Activated naive CD8-positive, alpha-beta T cell treated with anti-CD3 and anti-CD28 coated beads for 36 hours (primary cell): ENCODE measurements at places on chromosomes 3 and 15. TPM values are rescaled to one million over a fixed set of nuclear protein-coding genes. Genes with fewer than 3 reads are reported as not detected.

GRCh38 chr3:13863382-13863952 is 16.4 kb downstream of the WNT7A start:
- no peak overlapping the region for H3K27ac ChIP-seq
- H3K4me3 ChIP-seq, result no peak overlapping the region
- no peaks in the 10 kb centered on the region for H3K36me3 ChIP-seq
- no peaks in the 10 kb centered on the region for H3K27me3 ChIP-seq
- H3K4me1 ChIP-seq, result peaks cover 21% of the 10 kb centered on the region

DNA sequence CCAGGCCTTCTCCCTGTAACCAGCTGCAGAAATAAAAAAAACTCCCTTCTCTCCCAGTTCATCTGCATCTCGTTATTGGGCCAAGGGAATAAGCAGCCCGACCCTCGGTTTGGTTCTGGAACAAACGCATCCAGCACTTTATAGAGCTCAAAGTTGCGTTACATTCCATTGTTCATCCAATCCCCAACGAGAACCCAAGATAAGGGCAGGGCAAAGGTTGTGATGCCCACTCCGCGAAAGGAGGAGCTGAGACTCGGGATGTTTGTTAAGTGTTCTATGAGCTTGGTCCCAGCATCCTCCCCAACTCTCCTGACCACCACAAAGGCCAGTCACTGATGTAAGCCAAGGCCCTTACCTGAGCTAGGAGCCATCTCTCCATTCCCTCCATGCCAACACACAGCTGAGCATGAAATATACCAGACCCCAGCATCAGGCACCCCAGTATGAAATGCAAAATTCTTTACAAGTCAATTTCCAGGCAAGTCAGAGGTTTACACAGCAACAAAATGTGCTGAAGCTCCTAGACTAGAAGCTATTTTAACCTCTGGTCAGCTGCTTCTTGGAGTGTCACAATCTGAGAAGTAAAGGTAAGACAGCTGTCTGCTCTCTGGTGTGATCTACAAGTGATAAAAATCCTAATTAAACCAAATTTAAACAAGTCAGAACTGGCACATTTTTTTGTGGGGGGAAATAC is 17.9 kb downstream of the CCDC12 start:
- peak overlapping the region; percentile 90 for H3K27ac ChIP-seq
- peaks cover 44% of the 10 kb centered on the region for H3K36me3 ChIP-seq
- H3K4me3 ChIP-seq, result peak overlapping the region; percentile 54
- no peaks in the 10 kb centered on the region for H3K27me3 ChIP-seq
- peaks cover 88% of the 10 kb centered on the region for H3K4me1 ChIP-seq

DNA sequence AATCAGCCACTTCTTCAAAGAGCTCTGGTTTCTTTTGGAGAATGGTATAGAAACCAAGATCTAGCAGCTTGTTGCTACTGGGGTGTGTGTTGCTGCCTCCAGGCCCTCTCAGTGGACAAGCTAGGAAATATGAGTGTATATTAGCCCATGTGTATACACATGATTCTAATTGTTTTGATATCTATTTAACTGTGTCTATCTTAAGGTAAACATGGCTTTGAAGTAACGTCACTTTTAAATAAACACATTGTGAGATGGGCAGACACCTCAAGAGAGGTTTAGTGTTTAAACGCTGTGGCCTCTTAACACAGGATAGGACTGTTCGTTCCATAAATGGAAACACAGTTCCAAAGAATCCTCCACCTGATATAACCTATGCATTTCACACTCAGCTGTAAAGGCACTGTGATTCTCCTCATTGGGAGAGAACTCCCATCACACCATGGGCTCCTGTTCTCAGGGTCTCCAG is 87.0 kb downstream of the GMPS start:
- H3K4me1 ChIP-seq, result no peaks in the 10 kb centered on the region
- H3K27me3 ChIP-seq, result no peaks in the 10 kb centered on the region
- no peak overlapping the region for H3K27ac ChIP-seq
- H3K4me3 ChIP-seq, result no peak overlapping the region
- no peak for DNase-seq

DNA sequence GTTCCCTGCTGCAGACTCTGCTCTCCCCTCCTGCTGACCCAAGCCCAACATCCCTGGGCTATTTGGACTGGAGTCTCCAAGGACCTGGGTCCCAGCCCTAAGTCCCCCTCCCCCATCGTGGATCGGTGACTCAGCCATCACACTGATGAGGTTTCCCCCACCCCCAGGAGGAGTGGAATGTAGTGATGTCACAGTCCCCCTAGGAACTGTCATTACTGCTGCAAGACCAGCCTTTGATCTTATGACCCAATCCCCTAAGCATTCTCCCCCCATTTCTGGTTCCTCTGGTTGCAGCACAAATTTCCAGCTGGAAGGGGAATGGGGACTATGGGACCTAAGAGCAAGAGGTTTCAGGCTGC is 63.4 kb upstream of the CSPG4 start:
- no peak overlapping the region for H3K27ac ChIP-seq
- no peaks in the 10 kb centered on the region for H3K36me3 ChIP-seq
- H3K4me3 ChIP-seq, result no peak overlapping the region

DNA sequence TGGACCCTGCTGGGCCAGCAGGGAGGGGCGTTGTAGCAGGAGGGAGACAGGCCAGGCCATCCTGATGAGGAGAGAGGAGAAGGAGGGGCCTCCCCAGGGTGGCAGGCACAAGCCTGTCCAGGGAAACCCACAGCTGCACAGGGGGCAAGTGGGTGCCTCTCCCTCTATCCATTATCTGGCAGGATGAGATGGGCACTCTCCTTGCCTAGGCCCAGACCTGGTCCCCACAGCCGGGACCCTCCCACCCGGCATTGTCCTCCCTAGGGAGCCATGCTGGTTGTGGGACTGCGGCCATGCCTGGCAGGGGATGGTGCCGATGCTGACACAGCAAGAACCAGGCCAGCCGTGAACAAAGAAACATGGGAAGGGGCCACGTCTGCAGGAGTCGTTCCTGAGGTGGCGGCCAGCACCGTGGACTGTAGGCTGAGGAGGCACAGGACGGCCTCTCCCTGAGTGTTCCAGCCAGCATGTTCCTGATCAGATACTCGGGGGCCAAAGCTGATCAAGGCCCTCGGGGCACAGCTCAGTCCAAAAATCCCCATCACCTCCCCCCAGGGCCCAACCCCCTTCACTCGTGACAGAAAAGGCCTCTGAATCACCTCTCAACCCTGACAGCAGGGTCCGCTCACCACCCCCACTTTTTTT is 19.2 kb upstream of the CYP11A1 start:
- DNase-seq, result no peak
- H3K36me3 ChIP-seq, result peaks cover 2% of the 10 kb centered on the region
- no peak overlapping the region for H3K4me3 ChIP-seq
- peaks cover 74% of the 10 kb centered on the region for H3K4me1 ChIP-seq
- H3K27ac ChIP-seq, result peak overlapping the region; percentile 60

- no peak overlapping the region for H3K27ac ChIP-seq
- H3K27me3 ChIP-seq, result no peaks in the 10 kb centered on the region
- H3K4me3 ChIP-seq, result no peak overlapping the region
Observed at GRCh38 chr3:71916747-71917369, 131.9 kb upstream of the PROK2 start.

- H3K4me1 ChIP-seq, result peaks cover 5% of the 10 kb centered on the region
- H3K27me3 ChIP-seq, result no peaks in the 10 kb centered on the region
- peaks cover 4% of the 10 kb centered on the region for H3K36me3 ChIP-seq
- no peak overlapping the region for H3K27ac ChIP-seq
Observed at GRCh38 chr15:48823237-48823636, 12.4 kb upstream of the CEP152 start.

- H3K27ac ChIP-seq, result peak overlapping the region; percentile 2
- DNase-seq, result no peak
- H3K27me3 ChIP-seq, result no peaks in the 10 kb centered on the region
- H3K4me3 ChIP-seq, result no peak overlapping the region
- H3K4me1 ChIP-seq, result peaks cover 5% of the 10 kb centered on the region
Observed at GRCh38 chr3:67470207-67470606, 184.2 kb downstream of the SUCLG2 start.

The NME9 gene
- not detected for total RNA-seq

DNA sequence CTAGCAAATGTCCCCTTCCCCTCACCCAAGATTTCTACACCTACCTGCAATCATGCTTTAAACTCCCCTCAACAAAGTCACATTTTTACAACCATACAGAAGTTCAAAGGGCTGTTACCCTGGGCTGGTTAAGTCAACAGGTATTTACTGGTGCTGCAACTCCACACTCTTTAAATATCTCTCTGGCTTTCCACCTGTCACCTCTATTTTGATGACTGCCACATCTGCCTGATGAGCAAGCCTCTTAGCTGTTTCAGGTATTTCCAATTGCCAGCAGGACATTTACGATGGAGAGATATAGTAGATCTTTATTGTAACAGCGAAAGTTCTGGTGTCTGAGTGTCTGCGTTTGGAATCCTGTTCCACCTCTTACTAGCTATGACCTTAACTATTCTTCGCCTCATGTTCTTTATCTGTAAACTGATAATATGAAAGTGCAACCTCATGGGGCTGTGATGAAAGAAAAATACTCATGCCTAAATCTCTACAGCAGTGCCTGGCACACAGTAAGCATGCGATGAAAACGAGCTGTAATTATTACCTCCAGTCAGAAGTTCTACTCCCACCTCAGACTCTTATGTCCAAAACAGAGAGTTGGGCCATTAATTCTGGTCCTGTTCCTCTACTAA is 44.2 kb upstream of the TPM1 start:
- no peaks in the 10 kb centered on the region for H3K36me3 ChIP-seq
- H3K4me3 ChIP-seq, result no peak overlapping the region
- H3K27ac ChIP-seq, result no peak overlapping the region
- DNase-seq, result no peak
- H3K4me1 ChIP-seq, result no peaks in the 10 kb centered on the region
- H3K27me3 ChIP-seq, result peaks cover 3% of the 10 kb centered on the region

GRCh38 chr3:183823963-183824362 is 1.4 kb downstream of the MAP6D1 start:
- H3K27me3 ChIP-seq, result no peaks in the 10 kb centered on the region
- no peaks in the 10 kb centered on the region for H3K36me3 ChIP-seq
- no peak overlapping the region for H3K27ac ChIP-seq
- peak overlapping the region; percentile 75 for H3K4me3 ChIP-seq

The PRTG gene
- total RNA-seq, result not detected

DNA sequence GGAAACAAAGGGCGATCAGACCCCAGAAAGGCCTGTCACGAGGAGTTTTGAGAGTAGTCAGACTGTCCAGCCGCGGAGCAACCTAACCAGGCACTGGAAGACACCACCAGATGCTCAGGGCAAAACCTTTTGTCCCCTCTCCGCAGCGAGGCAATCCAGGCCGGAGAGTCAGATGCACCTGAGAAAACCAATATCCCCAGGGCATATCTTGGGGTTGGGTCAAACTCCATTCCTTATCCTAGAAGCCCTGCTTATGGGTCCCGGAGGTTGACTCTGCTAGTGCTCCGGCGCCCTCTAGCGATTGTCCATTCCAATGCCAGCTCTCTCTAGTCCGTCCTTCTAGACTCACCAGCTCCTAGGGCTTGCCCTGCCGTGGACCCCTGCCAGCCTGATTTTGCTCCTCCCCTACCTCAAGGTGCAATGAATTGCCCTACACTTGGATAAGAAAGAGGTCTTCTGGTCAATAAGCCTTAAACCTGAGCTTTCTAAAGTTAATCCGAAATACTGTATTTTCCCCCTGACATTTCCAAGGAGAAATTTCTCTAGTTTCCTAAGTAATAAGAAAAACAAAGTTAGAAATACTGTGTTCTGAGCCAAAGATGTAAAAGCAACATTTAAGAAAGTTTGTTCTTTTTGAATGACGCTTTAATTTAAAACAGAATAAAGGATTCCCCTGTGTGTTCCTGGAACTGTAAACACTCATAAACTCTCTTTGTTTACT is 5.5 kb downstream of the CPNE4 start:
- no peaks in the 10 kb centered on the region for H3K36me3 ChIP-seq
- peaks cover 3% of the 10 kb centered on the region for H3K4me1 ChIP-seq
- peaks cover 69% of the 10 kb centered on the region for H3K27me3 ChIP-seq
- H3K4me3 ChIP-seq, result no peak overlapping the region

GRCh38 chr3:172877011-172877410 is 126.5 kb downstream of the ECT2 start:
- no peak for DNase-seq
- H3K4me3 ChIP-seq, result no peak overlapping the region
- H3K27ac ChIP-seq, result no peak overlapping the region

The POPDC2 gene
- 2.0 TPM for total RNA-seq

DNA sequence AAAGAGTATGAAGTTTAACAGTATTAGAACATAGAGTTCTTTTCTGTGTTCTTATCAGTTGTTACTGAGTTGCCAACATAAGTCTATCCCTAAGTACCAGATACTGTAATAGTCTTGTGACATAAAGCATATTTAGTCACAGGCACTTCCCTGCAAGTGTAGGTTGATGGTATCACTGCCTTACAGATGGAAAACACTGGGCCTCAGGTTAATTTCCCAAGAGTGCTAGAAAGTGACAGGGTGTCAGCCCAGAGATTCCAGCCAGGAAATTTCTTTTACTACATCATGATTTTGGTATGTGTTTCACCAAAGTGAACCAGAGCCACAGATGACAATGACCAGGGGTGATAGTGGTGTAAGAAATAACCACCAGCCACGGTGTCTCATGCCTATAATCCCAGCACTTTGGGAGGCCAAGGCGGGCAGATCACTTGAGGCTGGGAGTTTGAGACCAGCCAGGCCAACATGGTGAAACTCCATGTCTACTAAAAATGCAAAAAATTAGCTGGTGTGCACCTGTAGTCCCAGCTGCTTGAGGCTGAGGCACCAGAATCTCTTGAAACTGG is 3.2 kb downstream of the EIF1B start:
- peak overlapping the region; percentile 44 for H3K27ac ChIP-seq
- no peaks in the 10 kb centered on the region for H3K27me3 ChIP-seq
- DNase-seq, result no peak
- H3K4me1 ChIP-seq, result peaks cover 25% of the 10 kb centered on the region
- H3K4me3 ChIP-seq, result no peak overlapping the region

GRCh38 chr15:37028625-37029296 is 71.6 kb downstream of the MEIS2 start:
- H3K4me3 ChIP-seq, result no peak overlapping the region
- no peak overlapping the region for H3K27ac ChIP-seq
- no peaks in the 10 kb centered on the region for H3K4me1 ChIP-seq
- DNase-seq, result no peak
- peaks cover 15% of the 10 kb centered on the region for H3K27me3 ChIP-seq

DNA sequence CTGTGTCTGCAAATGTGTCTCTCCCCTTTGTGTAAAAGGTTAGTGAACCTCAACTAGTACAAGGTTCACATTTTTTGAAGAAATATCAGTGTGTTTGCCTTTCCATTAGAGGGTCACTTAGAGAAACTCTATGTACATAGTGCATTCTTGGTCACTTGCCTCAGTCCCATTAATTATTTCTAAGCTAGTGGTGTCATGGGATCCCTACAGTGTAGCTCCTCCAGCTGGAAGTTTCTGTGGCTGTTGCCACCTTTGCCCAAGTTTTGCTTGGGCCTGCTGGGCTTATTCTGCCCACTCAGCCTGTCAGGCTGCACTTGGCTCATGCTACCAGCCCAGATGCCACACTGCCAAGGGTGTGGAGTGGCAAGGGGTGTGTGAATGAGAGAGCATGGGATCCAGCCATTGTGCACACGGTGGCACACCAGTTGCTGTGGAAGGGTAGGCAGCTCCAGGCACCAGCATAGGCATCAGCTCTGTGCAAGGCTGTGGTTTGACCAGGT is 161.7 kb downstream of the ARPP21 start:
- H3K4me1 ChIP-seq, result no peaks in the 10 kb centered on the region
- no peak overlapping the region for H3K27ac ChIP-seq

- peak overlapping the region; percentile 89 for H3K27ac ChIP-seq
- DNase-seq, result no peak
- no peaks in the 10 kb centered on the region for H3K27me3 ChIP-seq
- H3K4me3 ChIP-seq, result peak overlapping the region; percentile 96
- H3K4me1 ChIP-seq, result peaks cover 37% of the 10 kb centered on the region
Observed at GRCh38 chr15:56242576-56243162, 1.0 kb downstream of the RFX7 start.
